Activated T-cell treated with anti-CD3 and anti-CD28 coated beads, Interleukin-2, amount 50 U/mL, for 48 hours (primary cell): ENCODE measurements at places on chromosomes 16 and 17.
A peak's percentile ranks its signal among the peaks of the same experiment; 100 is the strongest.

DNA sequence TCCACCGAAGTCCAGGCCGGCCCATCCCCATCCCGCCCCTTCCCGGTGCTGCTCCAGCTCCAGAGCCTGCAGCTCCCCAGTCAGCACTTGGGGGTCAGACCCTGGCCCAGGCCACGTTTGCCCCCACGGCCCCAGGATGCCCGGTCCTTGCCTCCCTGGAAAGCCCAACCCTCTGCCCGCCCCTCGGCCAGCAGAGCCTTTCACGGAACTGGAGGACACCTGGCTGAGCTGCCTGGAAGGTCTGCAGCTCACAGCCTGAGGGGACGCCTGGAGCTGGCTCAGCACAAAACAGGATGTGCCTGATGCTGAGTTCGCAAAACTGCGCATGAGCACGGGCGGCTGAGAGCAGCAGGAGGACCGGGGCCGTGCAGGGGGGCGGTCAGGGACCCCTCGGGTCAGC is 29.7 kb upstream of the SSTR5 start:
- DNase-seq, result no peak

DNA sequence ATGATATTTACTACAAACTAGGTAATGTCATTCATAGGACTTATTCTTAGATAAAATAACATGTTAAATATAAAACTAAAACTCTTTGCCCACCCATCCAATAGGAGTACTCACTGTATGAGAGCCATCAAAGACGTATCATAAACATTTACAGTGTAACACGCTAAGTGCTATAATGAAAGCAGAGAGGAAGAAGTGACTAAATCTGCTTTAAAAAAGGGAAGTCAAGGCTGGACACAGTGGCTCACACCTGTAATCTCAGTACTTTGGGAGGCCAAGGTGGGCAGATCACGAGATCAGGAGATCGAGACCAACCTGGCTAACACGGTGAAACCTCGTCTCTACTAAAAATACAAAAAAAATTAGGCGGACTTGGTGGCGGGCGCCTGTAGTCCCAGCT is 32.4 kb downstream of the SPAG9 start:
- no peak for DNase-seq

DNA sequence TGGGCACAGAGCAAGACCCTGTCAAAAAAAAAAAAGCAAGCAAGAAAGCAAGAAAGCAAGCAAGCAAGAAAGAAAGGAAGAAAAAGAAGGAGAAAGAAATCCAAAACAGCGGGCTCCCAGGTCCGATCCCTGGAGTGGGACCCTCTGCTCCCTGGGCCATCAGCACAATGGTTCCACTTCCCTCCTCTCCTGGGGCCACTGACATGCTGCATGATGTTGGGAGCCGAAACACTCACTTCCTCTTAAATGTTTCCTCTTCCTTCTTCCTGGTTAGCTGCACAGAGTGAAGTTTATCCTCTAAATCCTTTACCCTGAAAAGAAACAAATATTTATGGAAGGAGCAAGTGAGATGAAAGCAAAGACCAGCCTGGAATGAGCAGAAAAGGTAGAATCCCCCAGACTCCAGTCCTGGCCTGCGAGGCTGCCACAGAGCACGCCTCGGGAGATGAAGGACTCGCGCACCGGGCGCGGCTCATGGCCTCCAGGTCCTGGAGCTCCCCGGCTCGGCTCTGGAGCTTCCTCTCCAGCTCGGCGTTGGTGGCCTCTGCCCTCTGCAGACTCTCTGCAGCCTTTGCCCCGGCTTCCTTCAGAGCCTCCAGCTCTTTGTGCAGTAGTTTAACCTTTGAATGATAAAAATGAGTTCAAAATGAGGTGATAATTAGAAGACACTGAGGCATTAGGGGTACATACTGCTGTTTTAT is 19.0 kb downstream of the CCDC57 start:
- no peak for DNase-seq

- DNase-seq, result no peak
Observed at GRCh38 chr16:88471575-88471974, 18.5 kb downstream of the ZFPM1 start.

DNA sequence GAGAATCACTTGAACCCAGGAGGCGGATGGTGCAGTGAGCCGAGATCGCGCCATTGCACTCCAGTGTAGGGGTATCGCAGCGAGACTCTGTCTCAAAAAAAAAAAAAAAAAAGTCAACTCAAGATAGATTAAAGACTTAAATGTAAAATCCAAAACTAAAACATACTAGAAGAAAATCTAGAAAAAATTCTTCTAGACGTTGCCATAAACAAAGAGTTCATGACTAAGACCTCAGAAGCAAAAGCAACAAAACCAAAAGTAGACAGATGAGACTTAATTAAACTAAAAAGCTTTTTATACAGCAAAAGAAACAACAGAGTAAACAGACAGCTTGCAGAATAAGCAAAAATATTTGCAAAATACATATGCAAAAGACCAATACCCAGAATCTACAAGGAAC is 61.2 kb upstream of the ABCC11 start:
- no peak for DNase-seq

DNA sequence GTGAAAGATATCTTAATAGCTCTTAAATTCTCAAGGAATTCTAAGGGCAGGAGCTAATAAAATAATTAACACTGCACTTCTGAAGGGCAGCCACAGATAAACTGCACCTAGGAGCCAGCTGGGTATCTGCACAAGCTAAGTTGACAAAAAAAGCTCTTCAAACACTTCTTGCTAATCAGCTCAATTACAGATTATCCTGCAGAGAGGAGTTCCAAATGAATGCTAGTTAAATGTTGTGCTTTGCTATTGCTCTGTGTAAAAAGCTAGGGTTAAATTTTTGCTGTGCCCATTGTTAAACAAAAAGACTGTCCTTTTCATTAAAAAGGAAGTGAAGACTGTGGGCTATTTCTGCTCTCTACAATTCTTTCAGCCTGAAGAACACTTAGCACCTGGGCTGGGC is 158.5 kb upstream of the SHISA6 start:
- no peak for DNase-seq

- no peak for DNase-seq
Observed at GRCh38 chr16:89006036-89006752, 29.2 kb upstream of the CBFA2T3 start.

- DNase-seq, result no peak
Observed at GRCh38 chr16:12575288-12575687, 228.4 kb downstream of the CPPED1 start.

- no peak for DNase-seq
Observed at GRCh38 chr17:36657390-36657762, 56.0 kb downstream of the MRM1 start.

- DNase-seq, result no peak
Observed at GRCh38 chr16:20004931-20005330, 68.8 kb downstream of the GPR139 start.

DNA sequence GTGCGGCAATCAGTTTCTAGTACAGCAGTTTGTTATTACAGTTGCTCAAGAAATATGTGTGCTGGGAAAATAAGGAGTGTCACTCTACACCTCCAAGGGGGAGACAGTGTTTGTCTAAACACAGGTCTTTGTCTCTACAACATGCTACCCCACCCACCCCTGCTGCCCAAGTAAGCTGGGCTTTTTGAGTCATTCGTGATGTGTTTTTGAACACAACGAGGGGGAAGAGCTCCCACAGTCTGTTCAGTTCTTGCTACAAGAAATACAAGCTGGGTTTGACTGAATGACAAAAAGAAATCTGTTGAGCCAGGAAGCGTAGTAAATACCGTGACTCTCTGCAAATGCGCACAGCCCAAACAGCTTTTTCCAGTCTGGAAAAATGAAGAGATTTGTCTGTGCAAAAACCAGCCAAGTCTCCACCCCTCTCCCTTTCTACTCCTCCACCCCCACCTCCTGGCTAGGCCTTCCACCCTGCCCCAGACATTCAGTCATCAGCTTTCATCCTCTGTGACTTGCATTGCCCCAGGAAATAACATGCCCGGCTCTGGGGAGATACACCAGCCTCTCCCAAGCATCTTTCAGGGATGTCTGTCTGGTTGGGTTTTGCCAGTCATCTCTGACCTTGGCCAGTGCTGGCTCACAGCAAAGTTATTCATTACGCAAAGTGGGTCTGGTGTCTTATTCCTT is 25.7 kb downstream of the CHD9 start:
- DNase-seq, result no peak

DNA sequence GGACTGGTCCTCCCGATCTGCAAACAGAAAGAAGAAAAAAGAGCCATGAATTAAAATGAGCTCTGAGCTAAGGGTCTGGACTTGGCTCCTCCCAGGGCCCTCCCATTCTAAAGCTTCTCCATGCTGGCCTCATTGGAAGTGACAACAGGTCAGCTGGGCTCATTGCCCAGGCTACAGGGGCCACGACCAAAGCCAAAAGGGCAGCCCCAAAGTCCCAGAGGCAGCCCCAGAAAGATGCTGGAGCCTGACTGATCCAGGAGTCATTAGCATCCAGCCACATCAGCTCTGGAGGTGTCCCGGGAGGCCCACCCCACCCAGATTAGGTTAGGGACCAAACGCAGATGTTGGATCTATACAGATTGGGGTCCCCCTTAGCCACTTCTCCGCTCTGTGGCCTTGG is 58.2 kb downstream of the MYH11 start:
- DNase-seq, result no peak

- no peak for DNase-seq
Observed at GRCh38 chr16:63244631-63245030, 1208.4 kb upstream of the CDH8 start.

DNA sequence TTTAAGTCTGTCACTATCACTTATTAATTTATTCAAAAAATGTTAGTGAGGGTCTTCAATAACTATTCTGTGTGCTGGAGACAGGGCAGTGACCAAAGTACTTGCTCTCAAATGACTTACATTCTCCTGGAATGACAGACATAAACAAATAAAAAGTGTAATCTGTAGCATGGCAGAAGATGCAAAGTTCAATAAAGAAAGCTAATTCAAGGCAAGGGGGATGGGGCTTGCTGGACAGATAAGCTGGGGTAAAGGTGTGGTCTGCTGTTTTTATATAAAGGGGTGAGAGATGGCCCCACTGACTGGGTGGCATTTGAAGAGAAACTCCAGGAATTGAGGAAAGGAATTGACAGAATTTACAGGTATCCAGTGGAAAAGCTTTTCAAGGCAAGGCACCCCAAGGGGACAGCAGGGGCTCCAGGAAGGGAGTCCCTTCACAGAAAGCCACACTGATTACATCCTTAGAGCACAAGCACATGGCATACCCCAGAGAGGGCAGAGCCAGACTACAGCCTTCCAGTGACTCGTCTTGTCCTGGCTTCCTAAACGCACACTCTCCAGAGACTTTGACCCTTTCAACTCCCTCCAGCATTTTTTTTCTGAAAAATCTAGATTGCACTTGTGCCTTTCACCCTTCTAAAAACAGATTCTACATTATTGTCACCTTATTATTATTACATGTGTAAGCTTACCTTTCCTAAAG is 123.7 kb upstream of the HS3ST3A1 start:
- no peak for DNase-seq

DNA sequence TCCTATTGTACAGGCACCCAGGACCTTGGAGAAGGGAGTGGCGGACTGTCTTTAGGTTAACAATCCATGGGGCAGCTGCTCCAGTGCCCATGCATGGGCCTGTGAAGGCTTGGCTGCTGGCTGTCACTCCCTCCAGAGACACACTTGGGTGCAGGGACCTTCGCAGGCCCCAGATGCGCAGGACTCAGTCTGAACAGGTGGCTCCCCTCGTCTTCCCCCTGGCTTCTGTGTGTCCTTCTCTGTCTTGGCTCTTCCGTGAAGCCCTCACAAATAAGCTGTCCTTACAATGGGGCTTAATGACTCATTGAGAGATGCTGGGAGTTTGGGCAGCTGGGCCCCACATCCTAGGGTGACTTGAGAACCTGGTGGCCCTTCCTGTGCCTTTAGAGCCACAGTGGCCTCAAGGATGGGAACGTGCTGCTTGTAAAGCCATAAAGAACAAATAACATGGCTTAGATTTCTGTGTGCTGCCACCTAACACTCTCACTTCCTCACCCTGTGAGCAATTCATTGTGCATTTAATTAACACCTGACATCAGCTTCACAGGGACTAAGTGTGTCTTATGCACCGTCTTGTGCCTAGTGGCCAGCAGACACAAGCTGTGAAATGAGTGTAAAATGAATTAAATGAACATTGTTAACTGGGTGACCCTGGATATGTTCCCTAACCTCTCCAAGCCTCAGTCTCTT is 340.7 kb downstream of the SNX29 start:
- no peak for DNase-seq

- no peak for DNase-seq
Observed at GRCh38 chr16:14364386-14365199, 265.5 kb downstream of the PARN start.

GRCh38 chr17:2683912-2684311 is 27.7 kb downstream of the CLUH start:
- no peak for DNase-seq

- DNase-seq, result no peak
Observed at GRCh38 chr17:32673964-32674363, 187.2 kb downstream of the CDK5R1 start.

DNA sequence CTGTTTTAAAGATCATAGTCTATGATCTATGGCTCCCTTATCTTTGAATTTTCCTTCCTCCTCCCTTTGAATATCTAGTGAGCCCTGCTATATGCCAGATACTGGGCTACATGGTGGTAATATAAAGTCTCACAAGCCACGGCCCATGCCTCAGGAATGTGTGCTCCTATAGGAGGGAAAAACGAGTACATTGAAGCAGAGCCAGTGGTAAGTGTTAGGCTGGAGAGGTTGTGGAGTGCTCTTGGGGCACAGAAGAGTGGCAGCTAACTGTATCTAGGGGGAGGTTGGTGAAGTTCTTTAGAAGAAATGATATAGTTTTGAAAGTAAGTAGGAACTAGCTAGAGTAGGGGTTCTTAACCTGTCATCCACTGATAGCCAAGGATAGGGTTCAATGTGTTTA is 105.8 kb upstream of the PMFBP1 start:
- no peak for DNase-seq

DNA sequence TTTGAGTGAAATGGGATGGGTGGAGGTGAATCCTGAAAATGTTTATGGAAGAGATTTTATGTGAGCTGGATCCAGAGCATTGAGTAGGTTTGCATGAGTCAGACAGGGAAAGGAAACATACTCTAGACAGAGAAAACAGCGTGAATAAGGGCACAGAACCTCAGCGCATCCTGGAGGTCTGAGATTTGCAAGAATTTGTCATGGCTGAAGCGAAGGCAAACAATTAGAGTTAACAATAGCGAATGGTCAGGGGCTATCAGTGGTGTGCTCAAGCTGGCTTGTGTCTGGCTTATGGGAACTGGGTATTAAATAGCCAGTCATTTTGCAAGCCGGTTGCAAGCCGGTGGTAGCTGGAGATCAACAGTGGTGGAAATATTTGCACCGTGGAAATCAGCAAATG is 36.4 kb downstream of the MAP2K6 start:
- DNase-seq, result no peak

- peak; percentile 51 for DNase-seq
Observed at GRCh38 chr16:31874366-31875111, 932 bp downstream of the ZNF267 start.

DNA sequence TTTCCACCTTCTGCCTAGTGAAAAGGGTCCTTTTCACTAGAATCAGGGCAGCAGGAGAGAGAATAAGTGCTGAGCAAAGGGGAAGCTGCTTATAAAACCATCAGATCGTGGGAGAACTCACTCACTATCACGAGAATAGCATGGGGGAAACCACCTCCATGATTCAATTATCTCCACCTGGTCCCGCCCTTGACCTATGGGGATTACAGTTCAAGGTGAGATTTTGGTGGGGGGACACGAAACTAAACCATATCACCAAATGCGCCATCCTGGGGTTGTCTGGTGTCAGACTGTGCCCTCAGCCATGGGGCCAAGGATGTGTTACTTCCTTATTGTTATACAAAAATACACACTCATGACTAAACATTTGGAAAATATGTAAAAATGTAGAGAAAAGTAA is 10.4 kb upstream of the KATNB1 start:
- no peak for DNase-seq
